Cardiac muscle cell (in vitro differentiated cells and primary cell): ENCODE measurements at places on chromosomes 2 and 18. TPM values are rescaled to one million over a fixed set of nuclear protein-coding genes. Genes with fewer than 3 reads are reported as not detected.

The AP1S3 gene
- total RNA-seq = 2.1 TPM in 1 of 2 replicates, not detected in the other

The GAREM1 gene
- 9.1 and 14.2 TPM in 2 replicates for total RNA-seq

DNA sequence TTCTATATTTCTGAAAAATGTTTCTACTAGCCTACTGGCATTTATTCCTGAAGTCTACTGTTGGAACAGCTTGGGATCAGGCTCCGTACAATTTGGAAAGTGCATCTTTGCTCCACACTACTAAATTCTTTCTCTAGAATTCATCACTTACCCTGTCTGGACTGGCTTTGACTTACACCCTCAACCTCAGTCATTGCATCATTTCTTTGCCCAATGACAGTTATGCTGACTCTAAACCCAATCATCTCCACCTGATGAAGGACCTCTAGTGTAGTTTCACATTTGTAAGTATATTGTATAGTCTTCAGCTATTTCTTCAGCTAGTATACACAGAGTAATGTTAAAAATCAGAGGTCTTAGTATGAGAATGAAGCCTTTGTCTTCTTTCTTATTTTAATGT lies 359.6 kb upstream of the MC4R start:
- H3K36me3 ChIP-seq = no peaks in the 10 kb centered on the region
- no peaks in the 10 kb centered on the region for H3K4me1 ChIP-seq
- H3K4me3 ChIP-seq = no peak overlapping the region
- H3K27me3 ChIP-seq = no peaks in the 10 kb centered on the region
- H3K27ac ChIP-seq = no peak overlapping the region
- DNase-seq = no peak

DNA sequence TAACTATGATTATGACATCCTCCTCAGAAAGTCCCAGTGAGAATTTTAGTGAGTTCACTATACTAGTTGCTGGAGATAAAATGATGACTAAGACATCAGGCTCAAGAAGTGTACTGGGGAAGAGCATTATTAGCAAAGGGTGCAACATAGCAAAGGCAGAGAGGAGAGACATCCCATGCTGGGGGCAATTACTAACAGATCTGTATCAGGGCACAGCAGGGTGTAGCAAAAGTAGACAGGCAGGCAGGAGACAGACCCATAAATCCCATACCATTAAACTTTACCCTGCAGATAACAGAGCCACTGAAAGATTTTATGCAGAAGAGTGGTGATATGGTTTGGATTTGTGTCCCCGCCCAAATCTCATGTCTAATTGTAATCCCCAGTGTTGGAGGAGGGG lies 161.7 kb downstream of the SP3 start:
- no peaks in the 10 kb centered on the region for H3K36me3 ChIP-seq
- no peak overlapping the region for H3K4me3 ChIP-seq
- no peak overlapping the region for H3K27ac ChIP-seq
- DNase-seq = no peak
- H3K27me3 ChIP-seq = no peaks in the 10 kb centered on the region
